Amygdala (tissue), 56 donors: ENCODE measurements at places on chromosomes 6 and 20.

- DNase-seq = no peak
These were observed 529 bp downstream of the UBE2C start for GRCh38 chr20:45813006-45813340.

- no peak for DNase-seq
These were observed 35.3 kb downstream of the KIAA0408 start for GRCh38 chr6:127423921-127424320.

- no peak for DNase-seq
These were observed 33.8 kb upstream of the SCRT2 start for GRCh38 chr20:709423-709822.

GRCh38 chr6:79431537-79431933 is 105.7 kb downstream of the LCA5 start:
- DNase-seq = no peak

- DNase-seq = no peak
These were observed 492.4 kb upstream of the CDH4 start for GRCh38 chr20:60759651-60760050.

- no peak for DNase-seq
These were observed 261.4 kb upstream of the PRDM1 start for GRCh38 chr6:105824732-105825131.

- no peak for DNase-seq
These were observed 181.2 kb upstream of the TNFAIP3 start for GRCh38 chr6:137685798-137686375.

DNA sequence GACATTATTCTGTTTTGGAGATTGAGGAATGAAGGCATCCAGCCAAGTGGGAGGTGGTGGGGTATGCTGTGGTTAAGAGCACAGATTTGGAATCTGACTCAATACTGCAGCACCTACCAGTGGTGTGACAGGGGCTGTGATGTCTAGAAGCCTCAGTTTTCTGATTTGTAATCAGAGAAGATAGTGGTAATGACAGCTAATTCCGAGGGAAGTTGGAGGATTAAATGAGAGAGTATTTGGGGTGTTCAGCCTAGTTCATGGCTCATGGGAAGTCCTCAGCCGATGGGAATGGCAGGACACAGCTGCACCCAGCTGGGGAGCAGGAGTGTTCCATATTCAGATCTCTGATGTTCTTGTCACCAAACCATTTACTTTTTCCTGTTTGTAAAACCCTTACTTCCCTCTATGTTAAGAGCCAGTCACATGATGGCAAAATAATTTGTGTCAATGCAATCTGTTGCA is 9.3 kb downstream of the SLC9A8 start:
- DNase-seq = no peak

- DNase-seq = peak; percentile 56
These were observed 20.1 kb downstream of the MRPS18A start for GRCh38 chr6:43667245-43668150.

DNA sequence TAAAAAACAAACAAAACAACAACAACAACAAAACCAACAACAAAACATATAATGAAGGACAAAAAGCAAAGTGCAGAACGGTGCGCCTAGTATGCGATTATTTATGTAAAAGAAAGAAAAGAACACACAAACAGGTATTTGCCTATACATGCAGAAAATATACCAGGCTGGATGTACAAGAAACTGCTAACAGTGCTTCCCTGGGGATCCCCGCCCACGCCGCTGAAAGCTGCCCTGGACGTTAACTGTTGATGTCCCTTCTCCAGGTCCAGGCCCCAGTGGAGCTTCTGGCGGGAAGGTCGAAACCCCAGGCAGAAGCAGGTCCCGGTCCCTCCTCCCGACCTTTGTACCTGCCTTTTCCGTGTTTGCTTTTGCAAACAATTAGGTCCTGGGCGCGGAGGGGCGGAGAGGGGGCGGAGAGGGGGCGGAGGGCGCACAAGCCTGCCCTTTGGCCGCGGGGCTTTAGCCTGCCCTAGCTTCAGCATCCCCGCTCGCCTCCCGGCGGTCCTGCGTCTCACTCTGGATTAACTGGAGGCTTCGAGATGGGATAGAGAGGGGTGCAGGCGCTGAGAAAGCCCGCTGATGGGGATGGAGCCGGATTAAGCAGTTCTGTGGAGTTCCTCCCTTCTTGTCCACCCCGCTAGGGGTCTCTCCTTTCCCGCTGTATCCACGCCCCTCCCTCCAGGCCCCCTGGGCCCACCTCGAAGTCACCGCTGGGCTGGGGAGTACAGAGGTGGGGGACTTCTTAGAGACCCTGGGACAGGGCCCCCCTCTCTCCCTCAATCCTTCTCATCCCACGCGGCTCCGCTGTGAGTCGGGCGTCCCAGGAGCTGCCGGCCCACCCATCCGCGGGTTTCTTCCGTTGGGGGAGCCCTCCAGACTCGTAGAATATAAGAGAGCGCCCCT is 8.2 kb upstream of the AHCY start:
- no peak for DNase-seq
